ENCODE measurements at places on chromosomes 3 and 15.

GRCh38 chr3:146275476-146275875 lies 24.6 kb upstream of the PLSCR4 start:
- DNase-seq: no peak

DNA sequence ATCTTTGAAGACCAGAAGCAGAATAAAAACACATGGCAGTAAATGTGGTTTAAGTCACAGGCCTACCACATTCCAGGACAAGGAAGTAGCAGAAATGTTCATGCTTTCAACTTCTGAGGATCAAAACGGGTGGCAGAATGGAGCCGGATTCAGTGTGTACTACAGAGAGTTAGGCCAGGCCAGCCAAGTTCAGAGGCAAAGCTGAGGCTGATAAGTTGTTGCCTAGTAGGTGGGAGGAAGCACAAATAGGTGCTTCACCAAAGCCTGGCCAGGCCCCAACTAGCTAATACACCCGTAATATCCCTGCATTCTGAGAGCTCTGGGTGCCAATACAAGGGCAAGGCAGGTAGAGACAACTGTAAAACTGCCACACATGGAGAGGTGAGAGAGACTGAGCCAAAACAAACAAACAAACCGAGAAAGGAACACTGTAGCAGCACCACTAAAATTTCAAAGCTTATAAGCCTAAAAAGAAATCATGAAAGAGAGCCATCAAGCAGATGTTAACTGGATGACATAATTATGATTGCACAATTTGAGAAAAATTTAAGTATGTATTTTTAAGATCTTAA lies 156.4 kb upstream of the CBLB start:
- DNase-seq: no peak

- DNase-seq: no peak
These were observed 17.4 kb downstream of the DIS3L start for GRCh38 chr15:66310786-66311185.

DNA sequence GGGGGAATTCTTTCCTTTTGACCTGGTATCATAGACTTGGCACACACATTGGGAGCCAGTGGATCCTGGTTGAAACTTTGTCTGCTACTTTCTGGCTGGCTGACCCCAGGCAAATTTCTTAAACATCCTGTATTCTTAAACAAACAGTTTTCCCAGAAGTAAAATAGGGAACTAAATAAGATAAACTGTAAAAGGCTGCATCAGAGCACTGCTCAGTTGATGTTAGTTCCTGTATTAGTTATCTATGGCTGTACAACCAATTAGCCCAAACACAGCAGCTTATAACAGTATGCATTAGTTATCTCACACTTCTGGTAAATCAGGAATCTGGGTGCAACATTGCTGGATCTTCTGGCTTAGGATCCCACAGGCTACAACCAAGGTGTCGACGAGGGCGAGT lies 73.1 kb upstream of the SLCO3A1 start:
- DNase-seq: no peak

GRCh38 chr3:23202921-23203707 lies at the start of gene UBE2E2:
TSS of gene UBE2E2 (plus strand) at chr3:23203327.
- no peak for DNase-seq

Data from HCT116 (cell line).